ENCODE measurements at places on chromosomes 13 and 19. TPM values are rescaled to one million over a fixed set of nuclear protein-coding genes. Genes with fewer than 3 reads are reported as not detected.

The ZNF776 gene
- 18.1 TPM for total RNA-seq

The LAIR1 gene
- not detected for total RNA-seq

The PRX gene
- 1.7 TPM for total RNA-seq

DNA sequence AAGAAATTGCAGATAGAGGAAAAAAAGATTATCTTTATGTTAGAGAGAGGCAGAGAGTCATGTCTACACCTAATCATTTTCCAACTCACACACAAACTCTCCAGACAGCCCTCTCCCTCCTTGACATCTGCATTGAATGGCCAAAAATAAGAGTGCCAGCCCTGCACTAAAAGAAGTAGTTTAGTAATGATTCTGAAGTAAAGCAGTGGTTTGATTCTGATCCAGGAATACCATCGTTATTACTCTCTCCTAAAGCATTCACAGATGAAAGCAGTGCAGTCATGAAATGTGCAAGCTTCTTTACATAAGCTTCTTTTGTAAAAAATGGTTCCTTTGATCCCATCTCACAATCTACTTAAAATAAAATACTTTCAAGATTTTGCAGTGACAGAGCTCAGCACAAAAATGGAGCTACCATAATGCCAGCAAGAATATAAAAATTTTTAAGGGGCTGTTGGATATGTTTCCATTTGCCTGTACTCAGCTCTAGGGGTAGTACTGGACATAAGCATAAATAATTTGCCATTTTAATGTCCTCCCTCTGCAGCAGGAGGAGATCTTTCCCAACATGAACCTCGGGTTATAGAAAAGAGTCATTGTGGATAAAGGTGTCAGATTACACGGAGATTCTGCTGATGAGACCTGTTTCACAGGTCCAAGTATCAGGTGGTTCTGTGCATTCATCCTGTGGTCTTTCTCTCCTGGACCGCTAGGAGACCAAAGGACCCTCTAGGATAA lies 406.3 kb downstream of the DCT start:
- DNase-seq = no peak

GRCh38 chr13:41614671-41615527 lies 157.5 kb downstream of the RGCC start:
- peak; percentile 80 for DNase-seq

DNA sequence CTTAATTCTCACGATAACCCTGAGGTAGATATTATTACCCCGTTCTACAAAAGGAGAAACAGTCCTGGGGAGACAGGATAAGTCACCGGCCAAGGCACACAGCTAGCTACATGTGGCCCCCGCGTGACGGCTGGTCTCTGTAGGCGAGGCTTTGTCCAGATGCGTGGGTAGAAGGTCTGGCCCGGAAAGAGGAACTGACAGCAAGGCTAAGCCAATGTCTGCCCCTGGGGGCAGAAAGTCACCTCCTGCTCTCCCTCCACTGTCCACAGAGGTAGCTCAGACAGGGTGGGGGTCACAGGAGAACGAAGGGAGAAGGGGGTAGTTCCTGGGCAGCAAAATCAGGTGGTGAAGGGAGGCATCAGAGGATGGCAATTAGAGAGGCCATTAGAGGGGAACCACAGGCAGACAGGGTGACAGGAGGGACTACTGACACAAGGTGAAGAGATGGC lies 1.8 kb downstream of the APOC4 start:
- DNase-seq = no peak

DNA sequence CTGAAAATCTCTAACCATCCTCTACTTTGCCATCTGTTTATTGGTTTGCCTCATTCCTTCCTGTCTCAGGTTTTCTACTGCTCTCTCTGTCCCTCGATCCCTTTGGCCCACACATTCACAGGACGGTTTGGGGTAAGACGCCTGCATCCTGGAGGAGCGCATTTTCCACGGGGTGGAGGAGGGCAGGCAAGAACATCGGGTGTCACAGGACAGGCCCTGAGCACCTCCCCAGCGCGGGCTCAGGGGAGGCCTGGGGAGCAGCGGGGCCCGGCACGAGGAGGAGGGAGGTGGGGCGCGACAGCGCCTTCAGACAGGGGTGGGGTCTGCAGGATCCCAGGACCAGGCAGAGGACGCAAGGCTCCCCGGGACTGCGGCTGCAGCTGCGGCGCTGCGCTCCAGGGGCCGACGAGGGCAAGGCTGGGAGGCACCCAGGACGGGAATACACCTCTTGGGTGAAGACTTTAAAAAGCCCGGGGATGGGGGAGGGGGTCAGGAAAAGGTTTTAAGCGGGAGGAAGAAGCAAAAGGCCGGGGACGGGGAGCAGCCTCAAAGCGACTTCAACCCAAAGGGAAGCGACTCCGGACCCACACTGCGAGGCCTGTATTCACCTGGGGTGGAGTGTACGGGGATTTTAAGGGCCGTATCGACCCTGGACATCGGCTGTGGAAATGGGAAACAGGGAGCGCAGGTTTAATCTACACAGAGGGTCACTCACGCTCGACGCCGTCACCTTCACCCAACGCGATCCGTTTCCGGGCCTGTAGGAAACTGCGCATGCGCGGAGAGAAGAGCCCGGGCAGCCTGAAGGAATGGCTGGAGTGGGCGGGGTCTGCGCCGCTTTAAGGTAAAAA lies at the start of gene ZNF415:
Gene ZNF415 (minus strand): TSS at position 770 of the 851 bp plus-strand sequence. CDS start 10,234 bp downstream, outside the sequence.
- peak; percentile 58 for DNase-seq

Data from dermis blood vessel endothelial cell (primary cell).